Glutamatergic neuron (in vitro differentiated cells): ENCODE measurements at places on chromosomes 6 and 20.
A peak's percentile ranks its signal among the peaks of the same experiment; 100 is the strongest.

GRCh38 chr6:133855991-133856370 is 32.9 kb upstream of the TCF21 start:
- DNase-seq: no peak

DNA sequence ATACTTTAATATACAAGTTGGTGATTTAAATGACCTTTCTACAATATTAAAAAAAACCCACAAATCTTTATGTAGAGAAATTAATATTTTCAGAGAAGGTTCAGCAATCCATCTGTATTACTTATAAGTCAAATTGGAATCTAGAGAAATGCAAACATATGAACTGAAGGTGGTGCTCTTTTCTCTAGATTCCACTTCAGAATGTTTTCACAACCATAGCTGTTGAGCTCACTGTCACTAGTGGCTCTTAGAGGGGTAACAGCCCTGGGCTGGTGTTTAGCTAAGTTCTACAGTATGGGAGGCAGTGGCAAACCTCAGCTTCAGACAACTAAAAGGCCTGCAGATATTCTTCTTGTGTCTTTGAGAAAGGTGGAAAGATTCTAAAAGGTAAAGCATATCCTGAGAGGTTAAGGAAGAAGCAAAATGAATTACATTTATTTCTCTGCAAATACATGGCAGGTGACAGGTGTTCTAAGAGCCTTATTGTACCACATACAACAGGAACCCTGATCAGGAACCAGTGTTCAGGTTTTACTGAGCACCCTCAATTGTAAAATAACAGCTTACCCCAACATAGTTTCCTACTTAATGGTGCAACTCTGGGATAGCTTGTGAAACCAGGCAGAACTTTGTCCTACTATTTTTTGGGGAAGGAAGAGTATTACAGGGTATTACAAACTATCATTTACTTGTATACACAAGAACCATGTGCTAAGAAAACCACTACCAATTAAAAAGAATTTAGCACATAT is 56.6 kb upstream of the SAMHD1 start:
- DNase-seq: no peak

GRCh38 chr6:100617633-100618350 is 153.1 kb upstream of the SIM1 start:
- DNase-seq: no peak

- DNase-seq: no peak
These were observed 26.5 kb upstream of the GFOD1 start for GRCh38 chr6:13513626-13514502.

DNA sequence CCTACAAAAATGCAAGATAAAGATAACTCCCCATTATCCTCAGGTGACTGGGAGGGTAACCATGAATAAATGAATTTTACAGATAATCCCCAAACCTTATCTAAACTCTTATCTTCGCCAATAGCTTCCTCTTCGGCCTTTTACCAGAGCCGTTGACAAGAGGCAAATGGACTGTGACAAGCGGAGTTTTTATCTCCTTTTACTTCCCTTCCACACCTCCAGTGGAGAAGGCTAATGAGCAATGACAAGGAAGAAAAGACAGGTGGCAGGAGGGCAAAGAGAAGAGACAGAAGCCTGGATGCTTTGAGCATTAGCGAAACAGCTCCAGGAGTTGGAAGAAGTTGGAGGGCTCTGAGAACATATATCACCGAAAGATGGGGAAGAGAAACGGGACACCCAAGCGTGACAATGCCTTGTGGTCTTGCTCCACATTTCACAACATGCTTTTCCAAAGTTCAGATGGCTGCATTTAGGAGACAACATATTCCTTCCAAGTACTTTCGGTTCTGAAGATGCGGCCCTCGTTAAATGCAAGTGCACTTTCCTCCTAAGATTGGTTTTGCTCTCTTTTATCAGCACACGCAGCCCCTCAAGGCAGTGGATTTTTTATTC is 69.2 kb downstream of the PRDM1 start:
- no peak for DNase-seq

GRCh38 chr6:27188061-27188884 is 59.2 kb upstream of the PRSS16 start:
- peak; percentile 58 for DNase-seq

- DNase-seq: peak; percentile 56
These were observed 55.4 kb upstream of the MOXD1 start for GRCh38 chr6:132456700-132457143.

- no peak for DNase-seq
These were observed 11.5 kb downstream of the RIOK1 start for GRCh38 chr6:7401075-7401474.

DNA sequence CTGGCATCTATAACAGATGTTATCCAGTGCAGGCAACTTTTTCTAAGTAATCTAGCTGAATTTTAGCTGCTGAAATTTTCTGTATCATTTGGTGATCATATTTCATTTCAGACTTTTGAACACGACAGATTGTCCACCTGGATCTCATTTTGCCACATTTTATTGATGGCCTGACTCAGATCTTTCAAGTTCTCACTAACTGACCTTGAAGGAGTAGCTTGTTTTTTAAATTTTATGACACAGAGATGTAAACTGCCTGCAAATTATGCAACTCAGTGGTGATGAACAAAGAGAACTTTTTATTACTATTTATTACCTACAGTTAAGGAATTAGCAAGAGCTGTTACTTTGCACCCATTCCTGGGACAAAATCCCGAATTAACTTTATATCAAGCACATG is 366.4 kb downstream of the PAX1 start:
- no peak for DNase-seq

DNA sequence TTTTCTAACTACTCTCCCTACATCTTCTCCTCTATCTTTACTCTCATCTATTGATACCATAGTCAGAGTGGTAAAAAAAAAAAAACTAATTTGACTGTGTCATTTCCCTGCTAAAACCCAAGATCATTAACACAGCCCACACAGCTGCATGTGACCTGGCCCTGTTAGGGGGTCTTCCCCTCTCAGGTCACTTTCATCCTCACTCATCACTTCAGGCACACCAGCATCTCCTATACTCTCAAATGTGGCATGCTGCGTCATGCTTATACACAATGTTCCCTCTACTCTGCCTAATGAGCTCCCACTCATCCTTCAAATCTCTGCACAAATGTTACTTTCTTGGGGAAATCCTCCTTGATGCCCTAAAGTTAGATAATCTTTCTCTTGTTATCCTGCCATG is 86.8 kb downstream of the CDK19 start:
- no peak for DNase-seq

- peak; percentile 53 for DNase-seq
These were observed 87.9 kb upstream of the BMP5 start for GRCh38 chr6:55963301-55963700.

GRCh38 chr6:135811170-135811569 is 40.3 kb upstream of the PDE7B start:
- no peak for DNase-seq

- no peak for DNase-seq
These were observed 27.5 kb upstream of the TBC1D22B start for GRCh38 chr6:37230104-37230503.

DNA sequence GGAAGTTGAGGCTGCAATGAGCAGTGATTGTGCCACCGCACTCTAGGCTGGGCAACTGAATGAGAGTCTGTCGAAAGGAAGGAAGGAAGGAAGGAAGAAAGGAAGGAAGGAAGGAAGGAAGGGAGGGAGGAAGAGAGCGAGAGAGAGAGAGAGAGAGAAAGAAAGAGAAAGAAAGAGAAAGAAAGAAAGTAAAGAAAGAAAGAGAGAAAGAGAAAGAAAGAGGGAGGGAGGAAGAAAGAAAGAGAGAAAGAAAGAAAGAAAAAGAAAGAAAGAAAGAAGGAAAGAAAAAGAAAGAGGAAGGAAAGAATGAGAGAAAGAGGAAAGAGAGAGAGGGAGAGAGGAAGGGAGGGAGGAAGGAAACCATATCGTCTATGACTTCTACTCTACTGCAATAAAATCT is 60.2 kb downstream of the OPRM1 start:
- DNase-seq: no peak

DNA sequence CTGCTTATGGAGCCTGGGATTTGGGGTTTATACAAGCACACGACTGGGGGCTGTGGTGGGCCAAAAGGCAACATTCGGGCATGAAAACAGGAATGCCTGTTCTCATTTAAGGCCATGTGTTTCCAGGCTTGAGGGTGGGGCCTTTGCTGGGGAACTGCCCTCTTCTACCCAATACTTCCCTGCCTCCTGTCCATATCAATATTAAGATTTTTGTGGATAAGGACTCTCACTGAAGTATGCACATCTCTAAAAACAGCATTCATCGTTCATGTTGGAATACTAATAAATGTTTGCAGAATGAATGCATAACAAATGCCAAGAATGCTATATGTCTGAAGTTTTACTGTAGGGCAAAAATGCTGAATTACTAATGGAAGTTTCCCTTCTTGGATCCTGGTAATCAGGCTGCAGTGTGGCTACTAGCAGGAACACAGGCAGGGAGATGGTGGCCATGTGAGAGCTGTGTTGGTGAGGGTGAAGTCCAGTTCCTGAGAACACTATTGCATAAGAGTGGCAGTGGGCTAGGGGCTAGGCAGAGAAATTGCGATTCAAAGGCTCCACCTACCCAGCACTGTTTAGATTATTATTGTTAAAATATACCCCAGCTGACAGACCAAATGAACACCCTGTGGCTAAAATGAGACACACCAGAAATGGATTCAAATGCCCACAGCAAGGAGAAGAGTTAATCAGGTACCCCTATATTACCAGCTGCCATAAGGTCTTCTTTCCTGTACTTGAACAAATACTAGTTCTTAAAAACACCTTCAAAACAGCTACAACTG is 644.3 kb downstream of the EPM2A start:
- no peak for DNase-seq
